ENCODE measurements at places on chromosomes 3 and 15.
A peak's percentile ranks its signal among the peaks of the same experiment; 100 is the strongest.

GRCh38 chr3:194054540-194054939 lies 81.4 kb upstream of the HES1 start:
- no peak for DNase-seq

DNA sequence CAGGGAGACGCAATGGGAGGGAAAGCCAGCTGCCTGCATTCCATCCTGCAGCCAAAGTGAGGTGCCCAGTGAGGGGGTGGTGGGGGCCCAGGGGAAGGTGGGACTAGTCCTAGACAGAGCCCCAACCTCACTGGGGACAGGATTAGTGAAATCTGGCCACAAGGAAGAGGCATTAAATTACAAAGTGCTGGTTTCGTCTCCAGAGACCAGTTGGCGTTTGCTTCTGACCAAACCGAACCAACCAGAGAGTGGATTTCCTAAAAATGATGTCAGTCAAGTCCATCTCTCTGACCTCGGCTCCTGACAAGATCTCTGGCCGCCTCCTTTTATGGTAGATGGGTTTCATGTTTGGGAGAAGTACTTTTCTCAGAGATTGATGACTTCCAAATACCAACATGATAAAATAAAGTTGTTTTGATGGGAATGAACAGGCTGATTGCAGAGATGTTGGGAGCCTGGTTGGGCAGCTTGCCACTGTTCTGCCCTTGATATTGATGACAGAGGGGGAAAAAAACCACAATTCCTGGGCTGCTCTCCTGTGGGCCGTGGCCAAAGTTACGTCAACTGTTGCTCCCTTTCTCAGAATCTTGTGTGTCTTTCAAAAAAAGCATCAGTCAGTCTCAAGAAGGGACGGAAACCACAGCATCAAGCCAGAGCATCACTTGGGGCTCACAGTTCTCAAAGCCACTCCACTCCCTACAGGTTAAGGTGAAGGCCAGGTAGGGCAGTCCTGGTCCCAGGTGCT lies 24.6 kb downstream of the ITGA11 start:
- DNase-seq: peak; percentile 64

DNA sequence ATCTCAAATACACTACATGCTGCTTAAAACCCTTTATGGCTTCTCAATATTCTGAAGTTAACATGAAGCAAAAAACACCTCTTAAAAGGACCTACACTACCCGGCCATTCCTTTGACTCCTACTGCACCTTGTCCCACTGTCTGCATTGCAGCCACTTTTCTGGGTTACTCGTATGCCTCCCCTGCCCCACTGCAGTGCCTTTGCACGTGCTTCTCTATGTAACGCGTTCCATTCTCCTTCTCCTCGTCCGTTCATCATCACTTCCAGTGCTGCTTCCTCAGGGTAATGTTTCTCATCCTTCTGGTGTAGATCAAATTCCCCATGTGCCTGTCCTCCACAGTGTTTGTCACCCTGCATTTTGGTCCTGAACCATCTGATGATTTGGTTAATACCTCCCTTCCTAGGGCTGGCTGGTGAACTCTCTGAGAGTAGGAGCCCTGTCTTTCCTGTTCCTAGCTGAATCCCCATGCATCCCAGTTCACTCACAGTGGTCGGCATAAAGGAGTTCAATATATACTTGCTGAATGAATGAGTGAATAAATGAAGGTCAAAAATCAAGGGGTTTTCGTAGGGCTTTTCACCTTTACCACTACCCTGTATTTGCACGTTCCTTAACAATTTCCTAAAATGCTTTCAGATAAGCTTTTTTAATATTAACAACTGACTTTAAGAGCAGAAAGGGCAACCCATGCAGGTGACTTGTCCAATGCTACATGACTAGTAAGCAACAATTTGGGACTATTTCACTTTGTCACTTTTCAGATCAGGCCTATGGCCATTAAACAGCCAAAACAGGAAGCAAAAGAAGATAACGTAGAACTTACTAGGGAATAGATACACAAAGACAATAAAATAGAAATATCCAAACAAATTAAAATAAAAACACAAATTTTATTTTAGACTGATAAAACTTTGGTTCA lies 2.4 kb upstream of the STT3B start:
- DNase-seq: no peak

GRCh38 chr3:132001036-132001435 lies 33.8 kb downstream of the CPNE4 start:
- no peak for DNase-seq

DNA sequence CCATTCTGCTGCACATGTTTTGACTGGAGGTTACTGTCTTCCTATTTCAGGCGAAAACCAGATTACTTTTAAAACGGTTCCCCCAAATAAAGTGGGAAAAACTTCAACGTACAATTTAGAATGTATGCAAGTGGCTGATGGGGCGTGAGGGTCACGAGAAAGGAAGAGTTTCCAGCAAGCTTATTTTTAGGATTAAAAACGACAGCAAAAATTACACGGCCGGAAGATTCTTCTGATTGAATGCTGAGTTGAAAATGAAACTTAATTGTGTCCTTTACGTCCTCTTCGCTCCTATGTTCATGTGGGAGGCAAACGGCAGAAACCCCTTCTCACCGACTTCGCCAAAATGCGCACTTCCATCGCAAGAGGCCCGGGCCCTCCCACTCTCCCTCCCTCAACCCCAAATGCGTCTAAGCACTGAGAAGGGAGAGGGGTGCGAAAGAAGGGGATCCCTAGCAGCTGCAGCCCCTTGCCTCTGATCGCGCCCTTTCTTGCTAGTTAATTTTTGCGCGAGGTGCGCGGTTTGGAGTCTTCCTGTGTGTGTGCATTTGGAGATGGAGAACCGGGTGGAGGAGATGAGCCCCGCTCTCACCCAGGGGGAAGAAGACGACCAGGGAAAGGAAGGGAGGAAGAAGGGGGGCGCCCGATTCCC lies 656 bp downstream of the CD47 start:
- peak; percentile 40 for DNase-seq

DNA sequence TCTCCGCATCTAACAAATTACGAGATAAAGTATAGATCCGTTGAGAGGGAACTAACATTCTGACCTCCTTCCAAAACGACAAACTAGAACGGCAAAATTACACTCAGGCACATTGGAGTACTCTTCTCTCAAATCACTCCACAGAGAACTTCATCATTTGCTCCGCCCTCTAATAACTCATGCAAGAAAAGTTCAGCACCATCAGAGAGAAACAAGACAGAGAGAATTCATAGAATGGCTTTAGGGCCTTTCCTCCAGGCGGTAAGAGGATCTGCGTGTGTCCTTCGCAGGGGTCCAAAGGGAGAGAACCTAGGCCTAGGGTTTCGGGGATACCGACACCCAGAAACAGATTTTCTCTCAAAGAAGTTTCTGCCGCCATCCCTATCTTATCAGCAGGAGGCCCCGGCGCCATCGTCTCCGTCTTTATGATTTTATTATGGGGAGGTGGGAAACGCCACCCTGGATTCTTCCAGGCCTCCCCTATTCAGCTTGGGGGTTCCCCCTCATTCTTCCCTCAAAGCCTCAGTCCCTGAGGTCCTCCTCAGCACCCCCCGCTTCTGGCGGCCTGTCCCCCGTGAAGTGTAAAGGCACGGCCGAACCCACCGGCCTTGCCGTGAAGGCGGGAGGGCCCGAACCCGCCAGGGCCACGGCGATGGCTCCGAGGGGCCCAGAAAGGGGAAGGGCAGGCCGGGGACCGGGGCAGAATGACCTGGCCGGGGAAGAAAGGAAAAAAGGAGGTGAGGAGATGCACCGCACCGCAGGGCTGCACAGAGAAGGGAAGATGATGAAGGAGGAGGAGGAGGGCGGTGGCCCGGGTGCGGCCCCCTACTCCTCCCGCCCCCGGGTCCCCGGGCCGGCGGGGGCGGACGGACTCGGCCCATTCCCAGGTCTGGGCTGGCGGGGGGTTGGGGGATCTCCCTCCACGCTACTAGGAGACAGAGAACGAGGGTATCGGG lies 768 bp downstream of the UBXN7 start:
- peak; percentile 58 for DNase-seq

DNA sequence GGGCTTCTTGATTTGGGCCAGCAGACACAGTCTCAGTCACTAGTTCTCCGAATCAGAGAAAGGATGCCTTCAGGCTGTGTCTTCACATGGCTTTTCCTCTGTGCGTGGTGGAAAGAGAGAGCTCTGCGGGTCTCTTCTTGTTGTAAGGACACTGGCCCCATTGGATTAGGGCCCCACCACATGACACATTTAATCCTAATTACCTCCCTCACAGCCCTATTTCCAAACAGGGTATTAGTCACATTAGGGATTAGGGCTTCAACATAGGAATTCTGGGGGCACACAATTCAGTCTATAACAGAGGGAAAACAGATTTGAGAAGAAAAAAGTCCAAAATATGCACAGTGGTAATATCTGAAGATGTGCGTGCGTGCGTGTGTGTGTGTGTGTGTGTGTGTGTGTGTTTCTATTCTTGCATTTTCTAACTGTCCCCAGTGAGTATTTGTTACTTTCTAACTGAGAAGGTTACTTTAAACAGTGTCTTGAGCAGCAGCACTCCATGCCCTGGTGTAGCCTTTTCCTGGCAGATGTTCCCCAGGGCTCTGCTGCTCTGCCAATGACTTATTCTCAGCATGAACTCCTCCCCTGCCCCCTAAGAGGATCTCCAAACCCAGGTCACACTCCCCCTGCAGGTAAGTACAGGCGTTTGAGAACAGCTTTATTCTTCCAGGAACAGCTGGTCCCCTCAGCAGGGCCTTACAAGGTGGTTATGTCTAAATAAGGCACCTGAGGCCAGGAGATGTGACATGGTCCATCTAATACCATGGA lies 72.9 kb downstream of the RPL39L start:
- no peak for DNase-seq

- DNase-seq: no peak
These were observed 103.5 kb downstream of the CHSY1 start for GRCh38 chr15:101148166-101148880.

GRCh38 chr3:126256251-126256650 lies 75.9 kb upstream of the ALDH1L1 start:
- DNase-seq: no peak

GRCh38 chr3:33166095-33166494 lies 52.3 kb downstream of the CRTAP start:
- no peak for DNase-seq

DNA sequence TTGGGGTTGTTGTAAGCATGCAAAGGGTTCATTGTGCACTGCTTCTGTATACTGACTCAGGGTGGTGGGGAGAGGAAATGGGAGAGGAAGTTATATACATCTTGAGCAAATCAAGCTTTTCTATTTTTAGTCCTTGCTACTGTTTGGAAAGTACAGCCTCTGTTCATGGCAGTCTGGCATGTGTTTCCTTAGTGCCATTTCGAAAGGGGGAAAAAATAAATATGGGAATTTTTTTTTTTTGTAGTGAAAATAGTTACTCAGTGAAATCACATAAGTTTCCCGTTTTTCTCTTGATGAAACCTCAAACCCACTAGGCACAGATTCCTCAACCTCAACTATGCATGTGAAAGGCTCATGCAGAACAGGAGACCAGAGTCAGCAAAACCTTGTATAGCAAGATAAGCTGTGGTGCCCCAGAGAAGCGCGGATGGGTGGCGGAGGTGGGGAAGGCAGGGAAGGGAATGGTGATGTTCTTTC lies 353.3 kb downstream of the LPP start:
- peak; percentile 95 for DNase-seq

- no peak for DNase-seq
These were observed 1.9 kb upstream of the TMEM158 start for GRCh38 chr3:45227946-45228345.

DNA sequence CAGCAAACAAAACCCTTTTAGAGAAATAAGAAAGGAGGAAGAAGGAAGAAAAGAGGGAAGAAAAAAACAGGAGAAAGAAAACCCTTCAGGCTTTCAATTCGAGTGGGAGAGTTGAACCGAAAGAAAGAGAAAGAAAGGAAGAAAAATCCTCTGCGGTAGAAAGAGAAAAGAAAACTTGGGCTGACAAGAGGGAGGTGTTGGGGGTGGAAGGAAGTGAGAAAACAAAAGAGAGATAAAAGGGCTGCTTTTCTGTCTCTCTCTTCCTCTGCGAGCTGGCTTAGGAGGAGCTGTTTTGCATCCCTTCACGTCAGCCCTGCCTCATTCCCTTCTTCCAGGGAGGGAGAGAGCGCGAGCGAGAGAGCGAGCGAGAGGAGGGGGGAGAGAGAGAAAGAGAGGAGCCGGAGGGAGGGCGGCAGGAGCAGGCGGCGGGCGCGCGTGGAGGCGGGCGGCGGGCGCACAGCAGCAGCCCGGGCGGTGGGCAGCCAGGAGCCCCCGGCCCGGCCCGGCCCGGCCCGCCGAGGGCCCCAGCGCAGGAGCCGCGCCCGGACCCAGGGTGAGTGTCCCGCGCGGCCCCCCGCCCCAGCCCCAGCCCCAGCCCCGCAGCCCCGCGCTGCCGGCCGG lies at the start of gene ZNF710:
Gene ZNF710 (plus strand): TSS at position 263 of the 621 bp plus-strand sequence. CDS start 65,814 bp downstream, outside the sequence.
- DNase-seq: peak; percentile 73

- DNase-seq: peak; percentile 31
These were observed 11.9 kb downstream of the MCM2 start for GRCh38 chr3:127610105-127610504.

- DNase-seq: peak; percentile 38
These were observed 35.4 kb downstream of the PCOLCE2 start for GRCh38 chr3:142853270-142854168.

DNA sequence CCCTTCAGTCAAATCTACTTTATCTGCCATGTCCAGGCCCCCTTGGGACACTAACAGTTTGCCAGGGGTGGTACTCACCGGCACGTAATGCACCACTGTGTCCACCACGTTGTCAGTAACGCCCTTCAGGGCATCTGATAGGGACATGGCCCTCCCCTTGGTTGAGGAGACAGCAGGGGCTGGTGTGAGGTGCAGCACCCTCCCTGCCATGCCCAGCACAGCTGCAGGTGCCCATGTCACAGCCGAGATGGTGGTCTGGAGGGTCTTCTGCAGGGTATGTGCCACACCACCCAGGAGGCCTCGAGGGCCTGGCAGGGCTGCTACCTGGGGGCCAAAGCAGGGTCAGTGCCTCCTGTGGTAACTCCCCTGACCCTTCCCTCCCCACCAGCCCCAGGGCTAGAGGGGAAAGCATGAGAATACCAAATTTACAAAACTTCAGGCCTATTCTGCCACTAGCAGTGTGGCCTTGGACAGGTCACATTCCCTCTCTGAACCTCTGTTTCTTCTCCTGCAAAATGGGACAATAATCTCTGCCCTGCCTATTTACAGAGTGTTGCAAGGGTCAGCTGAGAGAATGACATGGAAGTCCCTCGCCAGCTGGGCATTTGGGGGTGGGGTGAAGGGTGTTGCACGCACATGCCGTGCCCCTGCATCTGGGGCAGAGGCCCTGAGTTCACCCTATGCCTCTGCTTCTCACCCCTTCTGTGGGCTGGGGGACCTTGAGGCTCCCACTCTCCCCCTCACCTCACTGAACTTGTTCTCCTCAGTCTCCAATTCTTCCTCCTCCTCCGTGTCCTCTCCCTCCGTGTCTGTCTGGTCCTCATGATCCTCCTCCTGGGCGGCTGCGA lies 11.8 kb upstream of the KIF7 start:
- no peak for DNase-seq

DNA sequence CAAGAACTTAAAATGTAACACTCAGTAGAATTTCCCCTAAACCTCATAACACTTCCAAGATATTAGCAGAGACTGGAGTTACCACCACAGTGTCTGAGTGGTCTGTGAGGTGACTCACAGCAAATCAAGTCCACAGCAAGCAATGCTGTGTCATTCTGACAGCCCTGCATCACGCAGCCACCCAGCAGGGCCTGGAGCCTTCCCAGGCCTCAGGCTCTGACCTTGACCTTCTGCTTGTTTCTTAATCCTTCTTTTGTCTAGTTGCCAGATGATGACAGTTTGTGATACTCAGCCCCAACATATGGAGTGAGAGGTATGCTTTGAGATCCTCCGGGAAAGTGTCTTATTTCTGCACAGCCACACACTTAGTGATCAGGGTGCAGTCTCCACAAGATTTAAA lies 82.5 kb downstream of the TOP2B start:
- peak; percentile 79 for DNase-seq

GRCh38 chr3:29144807-29145206 lies 136.1 kb upstream of the RBMS3 start:
- DNase-seq: peak; percentile 75

Measured in AG10803 (cell line).